ENCODE measurements at places on chromosomes 12 and 14. TPM values are rescaled to one million over a fixed set of nuclear protein-coding genes. Genes with fewer than 3 reads are reported as not detected.

DNA sequence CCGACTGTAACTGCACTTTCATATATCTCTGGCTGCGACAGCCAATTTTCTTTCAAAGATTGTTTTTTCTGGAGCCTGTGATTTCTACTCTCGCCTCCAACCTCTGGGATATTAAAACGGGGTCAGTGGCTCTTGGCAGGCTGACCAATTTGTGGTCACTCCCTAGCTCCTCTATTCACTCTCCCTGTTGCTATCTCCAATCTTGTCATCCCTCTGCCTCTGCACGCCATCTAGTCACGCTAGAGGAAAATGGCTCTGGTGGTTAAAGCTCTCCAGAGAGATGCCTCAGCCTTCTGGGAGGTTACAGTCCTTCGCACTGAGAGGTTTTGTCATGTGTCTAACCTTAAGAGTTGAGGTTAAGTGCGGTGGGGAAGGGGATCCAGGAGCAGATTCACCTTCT, 59.8 kb upstream of the CISTR start:
- H3K4me3 ChIP-seq: no peak overlapping the region
- H3K4me1 ChIP-seq: no peaks in the 10 kb centered on the region
- DNase-seq: no peak
- H3K27ac ChIP-seq: no peak overlapping the region

- no peak overlapping the region for H3K27ac ChIP-seq
- H3K36me3 ChIP-seq: no peaks in the 10 kb centered on the region
- H3K4me1 ChIP-seq: peaks cover 7% of the 10 kb centered on the region
- no peak for DNase-seq
- no peak overlapping the region for H3K4me3 ChIP-seq
Measured at GRCh38 chr12:62654326-62655241, 188.0 kb downstream of the MON2 start.

GRCh38 chr12:110354172-110354780, 49.2 kb downstream of the ANAPC7 start:
- no peak overlapping the region for H3K27ac ChIP-seq
- H3K4me1 ChIP-seq: peaks cover 26% of the 10 kb centered on the region
- H3K4me3 ChIP-seq: no peak overlapping the region
- no peak for DNase-seq
- peaks cover 9% of the 10 kb centered on the region for H3K27me3 ChIP-seq

Gene KCNMB4
- total RNA-seq: 0.82 TPM

Gene TAS2R30
- 0.86 TPM for total RNA-seq

DNA sequence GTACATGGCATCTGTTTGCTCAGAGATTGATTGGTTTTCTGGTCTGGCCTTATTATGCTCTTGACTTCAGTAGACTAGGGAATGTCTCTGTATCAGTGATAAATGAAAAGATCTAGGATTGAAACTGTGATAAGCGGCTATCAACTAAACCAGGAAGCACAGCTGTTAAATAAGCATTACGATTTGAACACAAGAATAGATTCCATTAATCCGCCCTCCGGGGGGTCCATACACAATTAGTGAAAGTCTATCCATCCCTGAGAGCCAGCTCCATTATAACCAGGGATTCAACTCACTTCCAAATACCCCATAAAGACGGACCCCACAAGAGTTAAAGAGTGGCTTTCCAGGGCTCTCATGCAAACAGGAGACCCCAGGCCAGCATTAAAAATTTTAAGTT, 279.0 kb downstream of the GRIN2B start:
- no peak overlapping the region for H3K27ac ChIP-seq
- H3K36me3 ChIP-seq: no peaks in the 10 kb centered on the region
- H3K4me3 ChIP-seq: no peak overlapping the region
- H3K4me1 ChIP-seq: no peaks in the 10 kb centered on the region

Measured in activated naive CD8-positive, alpha-beta T cell treated with anti-CD3 and anti-CD28 coated beads for 36 hours (primary cell).